ENCODE measurements at places on chromosomes 2 and 18. TPM values are rescaled to one million over a fixed set of nuclear protein-coding genes. Genes with fewer than 3 reads are reported as not detected.

The LONRF2 gene
- total RNA-seq, result 0.17 TPM

The STAT1 gene
- total RNA-seq, result 149 TPM

The IL36A gene
- total RNA-seq, result not detected

The ABCG5 gene
- total RNA-seq, result not detected

The CD8A gene
- not detected for total RNA-seq

The DES gene
- total RNA-seq, result 0.30 TPM

The GNAL gene
- total RNA-seq, result 0.87 TPM

The MAP3K19 gene
- not detected for total RNA-seq

The IL18RAP gene
- total RNA-seq, result not detected

The SLC40A1 gene
- 26.3 TPM for total RNA-seq

The IL1R2 gene
- total RNA-seq, result 0.89 TPM

The STAMBP gene
- total RNA-seq, result 36.5 TPM

All from renal cortical epithelial cell (primary cell).